ENCODE measurements at places on chromosomes 11 and 22.

GRCh38 chr11:47768101-47768612 is 1.0 kb upstream of the FNBP4 start:
- peak; percentile 48 for DNase-seq

- DNase-seq, result no peak
Observed at GRCh38 chr11:124202951-124203350, 19.8 kb downstream of the OR10D3 start.

GRCh38 chr22:32729412-32729811 is 72.1 kb upstream of the TIMP3 start:
- no peak for DNase-seq

- no peak for DNase-seq
Observed at GRCh38 chr22:24559471-24559870, 3.7 kb downstream of the SNRPD3 start.

DNA sequence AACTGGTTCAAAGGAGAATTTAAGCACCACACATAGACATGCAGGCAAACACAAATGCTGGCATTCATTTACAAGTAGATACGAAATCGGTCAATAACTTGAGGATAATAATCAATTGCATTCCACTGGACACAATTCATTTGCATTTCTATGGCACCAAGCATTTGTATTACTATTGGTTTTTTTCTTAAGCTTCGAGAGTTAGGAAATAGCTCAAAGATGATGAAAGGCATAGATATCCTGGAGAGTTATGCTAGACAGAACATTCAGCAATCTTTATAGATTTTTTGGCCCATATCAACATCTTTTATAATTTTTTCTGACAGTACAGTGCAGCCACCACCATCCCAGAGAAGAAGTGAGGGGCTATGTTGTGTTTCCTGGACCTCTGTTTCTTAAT is 544.4 kb downstream of the MIAT start:
- DNase-seq, result no peak

- no peak for DNase-seq
Observed at GRCh38 chr11:130164221-130164570, 4.6 kb downstream of the ST14 start.

GRCh38 chr22:49833340-49834007 is 5.8 kb upstream of the BRD1 start:
- no peak for DNase-seq

DNA sequence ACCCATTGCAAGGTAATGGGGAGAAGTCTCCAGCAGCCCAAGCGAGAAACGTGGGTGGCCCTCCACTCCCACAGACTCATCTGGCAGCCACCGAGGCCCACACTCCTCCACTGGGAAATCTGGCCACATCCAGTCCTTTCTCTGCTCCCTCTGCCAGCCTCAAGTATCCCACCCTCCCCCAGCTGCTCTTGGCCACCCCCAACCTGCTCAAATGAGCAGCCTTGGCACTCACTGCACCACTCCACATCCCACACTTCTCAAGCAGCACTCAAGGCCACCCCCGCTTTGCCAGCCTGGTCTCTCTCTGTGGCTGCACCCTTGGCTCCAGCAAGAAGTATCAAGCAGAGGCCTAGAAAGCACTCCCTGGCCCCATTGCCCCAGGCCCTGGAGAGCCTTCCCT is 28.2 kb downstream of the SLC22A12 start:
- DNase-seq, result no peak

DNA sequence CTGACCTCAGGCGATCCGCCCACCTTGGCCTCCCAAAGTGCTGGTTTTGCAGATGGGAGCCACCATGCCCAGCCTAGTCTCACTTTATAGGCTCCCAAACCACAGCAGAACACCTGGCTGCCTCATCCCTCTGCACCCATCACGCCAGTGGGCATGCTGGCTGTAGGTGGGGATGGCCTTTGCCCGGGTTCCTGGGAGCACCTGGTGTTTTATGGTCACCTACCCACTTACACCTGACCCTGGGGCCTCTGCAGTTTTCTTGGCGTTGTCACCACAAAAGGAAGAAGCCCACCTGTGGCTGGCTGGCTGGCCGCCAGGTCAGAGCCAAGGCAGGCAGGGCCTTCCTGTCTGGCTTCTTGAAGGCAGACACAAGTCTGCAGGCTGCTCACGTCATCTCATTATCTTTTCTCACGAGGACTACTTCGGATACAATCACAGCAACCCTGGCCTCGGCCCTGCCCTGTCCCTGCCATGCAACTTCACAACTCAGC is 8.2 kb downstream of the RRP7A start:
- DNase-seq, result no peak

DNA sequence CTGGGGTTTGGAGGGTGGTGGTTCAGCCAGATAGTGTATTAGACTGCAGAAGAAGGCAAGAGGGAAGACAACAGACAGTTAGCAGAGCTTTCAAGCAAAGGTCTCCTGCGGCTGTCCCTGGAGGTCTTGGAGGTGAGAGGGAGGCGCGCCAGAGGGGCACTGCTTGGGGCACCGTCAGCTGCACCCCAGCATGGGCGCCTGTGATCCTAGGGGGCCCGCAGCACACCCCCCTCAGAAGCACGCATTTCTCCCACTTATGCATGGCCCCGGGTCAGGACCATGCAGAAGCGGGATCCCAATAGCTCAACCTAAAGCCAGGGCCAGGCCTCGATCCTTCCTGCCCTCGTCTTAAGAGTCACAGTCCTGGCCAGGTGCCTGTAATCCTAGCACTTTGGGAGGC is 26.5 kb downstream of the FGF4 start:
- no peak for DNase-seq

DNA sequence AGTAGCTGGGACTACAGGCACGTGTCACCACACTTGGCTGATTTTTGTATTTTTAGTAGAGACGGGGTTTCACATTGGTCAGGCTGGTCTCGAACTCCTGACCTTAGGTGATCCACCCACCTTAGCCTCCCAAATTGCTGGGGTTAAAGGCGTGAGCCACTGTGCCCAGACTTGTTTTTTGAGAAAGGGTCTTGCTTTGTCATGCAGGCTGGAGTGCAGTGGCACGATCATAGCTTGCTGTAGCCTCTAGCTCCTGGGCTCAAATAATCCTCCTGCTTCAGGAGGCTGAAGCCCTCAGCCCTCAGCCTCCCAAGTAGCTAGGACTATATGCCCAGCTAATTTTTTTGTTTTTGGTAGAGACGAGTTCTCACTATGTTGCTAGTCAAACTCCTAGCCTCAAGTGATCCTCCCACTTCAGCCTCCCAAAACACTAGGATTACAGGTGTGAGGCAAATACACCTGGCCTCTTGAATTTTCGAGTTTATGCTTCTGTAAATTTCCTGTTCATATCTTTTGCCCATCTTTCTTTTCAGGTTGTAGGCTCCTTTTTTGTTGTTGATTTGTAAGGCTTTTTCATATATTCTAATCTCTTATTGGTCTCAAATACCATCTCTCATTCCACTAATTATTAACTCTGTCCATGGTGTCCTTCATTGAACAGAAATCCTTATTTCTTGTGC is 3.4 kb upstream of the RBM4B start:
- DNase-seq, result no peak

DNA sequence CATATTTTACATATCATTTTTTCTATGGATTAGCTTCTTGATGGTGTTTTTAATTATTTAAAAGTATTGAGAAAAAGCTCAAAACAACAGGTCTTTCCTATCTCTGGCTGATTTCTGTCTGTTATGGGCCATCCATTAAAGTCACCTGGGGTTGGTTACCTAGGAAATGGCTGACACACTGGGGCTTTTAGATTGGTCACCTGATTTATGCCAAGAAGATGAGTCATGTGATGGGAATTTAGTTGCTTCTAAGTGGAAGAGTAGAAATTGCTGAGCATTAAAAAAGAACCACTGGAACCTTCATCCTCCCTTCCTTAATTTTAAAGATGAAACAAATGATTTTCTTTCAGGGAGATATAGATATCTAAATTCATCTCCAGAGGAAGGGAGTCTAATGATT is 48.8 kb upstream of the LARGE1 start:
- DNase-seq, result no peak

- DNase-seq, result no peak
Observed at GRCh38 chr11:78635814-78636506, 61.3 kb upstream of the NARS2 start.

Data from hypothalamus (tissue), 51 donors.